Activated effector memory CD4-positive, alpha-beta T cell treated with Interleukin-2 at 50 U/mL for 16 hours (primary cell): ENCODE measurements at places on chromosomes 6 and 20.

DNA sequence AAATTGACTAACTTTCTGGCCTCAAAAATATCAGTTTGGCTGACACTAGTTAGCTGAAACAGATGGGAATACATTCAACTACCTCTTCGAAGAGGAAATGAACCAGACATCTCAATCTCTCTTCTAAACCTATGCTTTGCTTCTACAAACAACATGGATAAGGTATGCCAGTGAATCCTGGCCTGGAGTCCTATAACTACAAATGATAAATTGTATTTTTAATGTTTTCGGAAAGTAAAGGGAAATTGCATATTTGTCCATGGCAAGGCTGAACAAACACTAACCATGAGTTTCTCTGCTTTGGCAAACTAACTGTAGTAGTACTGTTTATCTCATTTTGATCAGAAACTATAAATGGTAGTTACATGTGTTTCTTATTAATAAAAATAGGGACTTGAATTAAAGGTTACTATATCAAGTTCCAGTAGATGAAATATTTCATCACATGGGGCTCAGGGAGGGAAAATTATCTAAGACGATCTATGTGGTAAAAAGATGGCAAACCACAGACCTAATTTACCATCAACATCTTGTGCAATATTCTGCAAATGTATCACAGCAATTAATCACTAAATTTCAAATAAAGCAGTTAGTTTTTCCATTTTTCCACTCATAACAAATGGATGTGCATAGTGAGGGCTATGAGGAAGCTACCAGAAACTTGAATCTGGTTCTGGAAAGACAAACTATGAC, 76.8 kb downstream of the COL12A1 start:
- DNase-seq, result no peak

DNA sequence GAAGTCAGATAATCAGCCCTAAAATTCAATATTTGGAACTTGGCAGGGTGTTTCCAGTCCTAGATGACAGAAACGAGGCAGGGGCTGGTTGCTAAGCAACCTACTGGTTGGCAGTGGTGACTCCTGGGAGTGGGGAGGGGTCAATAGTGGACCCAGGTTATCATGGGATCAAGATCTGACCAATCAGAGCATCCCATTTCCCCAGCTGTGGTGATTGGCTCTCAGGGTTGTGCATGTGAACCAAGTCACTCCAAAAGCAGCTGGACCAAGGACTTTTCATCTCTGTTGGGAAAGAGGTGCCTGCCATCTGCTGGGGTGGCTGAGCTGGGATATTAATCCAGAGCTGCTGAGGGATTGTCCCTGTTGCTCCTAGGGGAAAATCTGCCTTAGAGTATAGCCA, 253.4 kb downstream of the PREX1 start:
- DNase-seq, result no peak

GRCh38 chr6:50721978-50722377, 8.7 kb downstream of the TFAP2D start:
- no peak for DNase-seq

DNA sequence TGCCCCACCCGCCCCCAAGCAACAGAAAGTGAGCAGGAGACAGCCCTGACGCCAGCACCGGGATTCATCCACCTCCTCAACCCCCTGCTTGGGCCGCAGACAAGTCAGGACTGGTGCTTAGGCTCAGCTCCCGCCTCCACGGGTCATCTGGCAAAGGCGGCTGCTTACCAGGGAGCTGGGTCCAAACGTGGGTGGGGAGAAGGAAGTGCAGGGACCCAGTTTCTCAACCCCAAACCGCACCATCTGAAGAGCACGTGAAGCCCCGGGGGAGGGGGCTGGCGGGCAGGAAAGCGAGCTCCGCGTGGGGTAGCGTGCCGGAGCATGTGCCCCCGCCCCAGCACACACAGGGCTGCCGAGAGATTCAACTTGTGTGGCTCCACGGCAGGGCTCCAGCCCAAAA, 87.2 kb downstream of the BMP7 start:
- no peak for DNase-seq

DNA sequence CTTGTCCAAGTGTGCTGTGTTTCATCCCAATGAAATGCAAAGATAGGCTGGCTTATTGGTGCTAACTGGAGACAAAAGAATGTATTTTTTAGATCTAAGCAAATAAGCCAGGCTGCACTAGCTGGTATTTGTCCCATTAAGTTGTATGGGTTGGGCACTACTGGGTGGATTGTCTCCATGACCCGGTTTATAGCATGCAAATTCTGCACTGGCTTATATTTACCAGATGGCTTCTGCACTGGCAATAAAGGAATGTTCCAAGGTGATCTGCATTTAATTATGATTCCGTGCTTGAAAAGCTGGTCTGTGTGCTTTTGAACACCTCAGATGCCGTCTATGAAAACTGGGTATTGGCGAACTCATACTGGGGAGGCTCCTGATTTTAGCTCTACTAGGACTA, 61.4 kb upstream of the MOCS1 start:
- no peak for DNase-seq

DNA sequence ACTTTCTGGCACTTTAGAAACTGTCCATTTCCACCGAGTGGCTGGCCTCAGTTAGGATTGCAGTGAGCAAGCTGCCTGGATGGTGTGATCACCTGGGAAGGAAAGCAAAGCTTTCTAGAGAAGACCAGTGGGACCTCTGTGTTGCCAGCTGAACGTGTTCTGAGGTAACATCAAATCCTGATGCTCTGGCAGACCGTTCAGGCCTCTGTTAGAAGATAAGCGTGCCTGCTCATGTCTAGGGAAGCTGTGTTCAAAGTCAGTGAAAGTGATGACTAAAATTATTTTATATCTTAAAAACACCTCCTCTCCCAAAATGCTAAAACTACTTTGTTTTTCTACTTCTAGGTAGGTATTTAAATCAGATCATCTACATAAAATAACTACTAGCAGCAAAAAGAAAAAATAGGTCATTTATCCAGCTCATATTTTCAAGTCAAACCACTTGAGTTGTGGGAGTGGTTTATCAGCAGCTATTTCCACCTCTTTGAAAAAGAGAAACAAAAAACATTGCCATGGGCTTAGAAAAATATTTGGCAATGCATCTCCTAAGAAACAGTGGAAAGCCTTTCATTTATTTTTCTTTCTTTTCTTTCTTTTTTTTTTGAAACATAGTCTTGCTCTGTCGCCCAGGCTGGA, 54.8 kb downstream of the CEP43 start:
- DNase-seq, result no peak

GRCh38 chr6:113169484-113169883, 687.7 kb upstream of the MARCKS start:
- no peak for DNase-seq

DNA sequence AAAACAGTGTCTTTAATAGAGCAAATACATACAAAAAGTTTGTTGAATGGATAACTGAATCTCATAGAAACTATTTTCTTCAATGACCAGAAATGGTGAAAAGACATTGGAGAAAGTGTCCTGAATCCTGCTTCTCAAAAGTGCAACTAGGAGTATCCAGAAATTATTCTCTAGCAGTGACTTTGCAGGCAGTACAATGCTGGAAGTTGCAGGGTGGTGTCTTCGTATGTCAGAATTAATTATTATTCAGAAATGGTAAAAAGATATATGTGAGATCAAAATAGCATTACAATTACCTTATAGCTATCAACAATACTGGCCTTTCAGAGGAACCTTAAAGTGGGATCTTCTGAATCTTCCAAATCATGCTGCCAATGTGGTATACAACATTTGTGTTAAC, 10.0 kb downstream of the FRK start:
- no peak for DNase-seq

DNA sequence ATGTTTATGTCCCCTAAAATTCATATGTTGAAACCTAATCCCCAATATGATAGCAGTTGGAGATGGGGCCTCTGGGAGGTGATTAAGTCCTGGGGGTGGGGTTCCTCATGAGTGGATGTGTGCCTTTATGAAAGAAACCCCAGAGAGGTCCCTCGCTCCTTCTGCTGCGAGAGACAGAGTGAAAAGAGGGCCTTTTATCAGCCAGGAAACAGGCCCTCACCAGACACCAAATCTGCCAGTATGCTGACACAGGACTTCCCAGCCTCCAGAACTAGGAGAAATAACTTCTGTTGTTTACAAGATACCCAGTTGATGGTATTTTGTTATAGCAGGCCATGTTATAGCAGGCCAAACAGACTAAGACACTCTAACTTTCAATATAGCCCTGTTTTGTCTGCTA, 100.9 kb upstream of the NFATC2 start:
- DNase-seq, result no peak

- no peak for DNase-seq
Measured at GRCh38 chr6:143276436-143276835, 174.1 kb downstream of the ADAT2 start.

- DNase-seq, result no peak
Measured at GRCh38 chr6:129555206-129555832, 154.7 kb downstream of the ARHGAP18 start.
